Right atrium auricular region (tissue), 2 donors: ENCODE measurements at places on chromosomes 1 and 21. TPM values are rescaled to one million over a fixed set of nuclear protein-coding genes. Genes with fewer than 3 reads are reported as not detected.

The ELF3 gene
- not detected for total RNA-seq

The SLC6A17 gene
- total RNA-seq, result not detected

The XCL2 gene
- not detected for total RNA-seq

- no peaks in the 10 kb centered on the region for H3K36me3 ChIP-seq
- H3K27me3 ChIP-seq, result peaks cover 45% of the 10 kb centered on the region
- no peak overlapping the region for H3K27ac ChIP-seq
- DNase-seq, result no peak
These were observed 4.3 kb downstream of the TCHH start for GRCh38 chr1:152110860-152111514.

DNA sequence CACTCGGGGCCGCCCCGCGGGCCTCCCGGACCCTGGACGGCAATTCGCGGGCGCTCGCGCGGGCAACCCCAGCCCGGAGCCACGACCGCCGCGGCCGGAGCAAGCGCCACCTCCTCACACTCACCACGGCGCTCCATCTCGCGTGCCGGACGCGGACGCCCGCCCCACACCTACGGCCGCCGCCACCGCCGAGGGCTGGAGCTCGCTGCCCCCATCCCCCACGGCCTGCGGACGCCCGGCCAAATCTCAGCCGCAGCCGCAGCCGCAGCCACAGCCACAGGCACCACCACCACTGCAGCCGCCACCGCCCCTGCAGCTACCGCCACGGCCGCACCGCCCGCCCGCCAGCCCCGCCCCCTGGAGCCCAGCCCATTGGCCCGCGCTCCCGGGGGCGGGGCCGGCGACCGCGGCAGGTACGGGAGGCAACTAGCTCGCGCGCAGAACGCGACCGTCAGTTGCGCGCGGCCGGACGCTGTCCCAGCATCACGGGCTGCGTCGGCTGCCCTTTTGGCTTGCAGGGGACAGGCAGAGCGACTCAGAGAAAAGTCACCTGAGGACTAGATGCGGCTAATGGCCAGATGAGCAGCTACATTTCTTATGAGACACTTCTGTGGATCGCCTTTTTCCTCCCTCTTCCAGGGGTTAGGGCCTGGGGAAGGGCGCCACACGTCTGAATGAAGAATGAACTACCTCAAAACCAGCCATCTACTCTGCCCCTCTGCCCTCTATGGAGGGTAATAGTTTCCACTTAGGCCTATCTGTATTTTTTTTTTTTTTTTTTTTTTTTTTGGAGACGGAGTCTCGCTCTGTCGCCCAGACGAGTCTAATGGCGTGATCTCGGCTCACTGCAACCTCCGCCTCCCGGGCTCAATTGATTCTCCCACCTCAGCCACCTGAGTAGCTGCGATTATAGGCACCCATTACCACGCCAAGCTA lies at the start of gene ARHGAP29:
TSS of gene ARHGAP29 (minus strand) at position 294 of the 936 bp plus-strand sequence. CDS start 5,973 bp downstream, outside the sequence.
- no peaks in the 10 kb centered on the region for H3K27me3 ChIP-seq
- peak within 1 kb of the TSS; percentile 65 for H3K4me3 ChIP-seq
- no peaks in the 10 kb centered on the region for H3K36me3 ChIP-seq
- peaks cover 19% of the 10 kb centered on the region for H3K4me1 ChIP-seq
- DNase-seq, result peak; percentile 77
- H3K27ac ChIP-seq, result peak within 1 kb of the TSS; percentile 95

DNA sequence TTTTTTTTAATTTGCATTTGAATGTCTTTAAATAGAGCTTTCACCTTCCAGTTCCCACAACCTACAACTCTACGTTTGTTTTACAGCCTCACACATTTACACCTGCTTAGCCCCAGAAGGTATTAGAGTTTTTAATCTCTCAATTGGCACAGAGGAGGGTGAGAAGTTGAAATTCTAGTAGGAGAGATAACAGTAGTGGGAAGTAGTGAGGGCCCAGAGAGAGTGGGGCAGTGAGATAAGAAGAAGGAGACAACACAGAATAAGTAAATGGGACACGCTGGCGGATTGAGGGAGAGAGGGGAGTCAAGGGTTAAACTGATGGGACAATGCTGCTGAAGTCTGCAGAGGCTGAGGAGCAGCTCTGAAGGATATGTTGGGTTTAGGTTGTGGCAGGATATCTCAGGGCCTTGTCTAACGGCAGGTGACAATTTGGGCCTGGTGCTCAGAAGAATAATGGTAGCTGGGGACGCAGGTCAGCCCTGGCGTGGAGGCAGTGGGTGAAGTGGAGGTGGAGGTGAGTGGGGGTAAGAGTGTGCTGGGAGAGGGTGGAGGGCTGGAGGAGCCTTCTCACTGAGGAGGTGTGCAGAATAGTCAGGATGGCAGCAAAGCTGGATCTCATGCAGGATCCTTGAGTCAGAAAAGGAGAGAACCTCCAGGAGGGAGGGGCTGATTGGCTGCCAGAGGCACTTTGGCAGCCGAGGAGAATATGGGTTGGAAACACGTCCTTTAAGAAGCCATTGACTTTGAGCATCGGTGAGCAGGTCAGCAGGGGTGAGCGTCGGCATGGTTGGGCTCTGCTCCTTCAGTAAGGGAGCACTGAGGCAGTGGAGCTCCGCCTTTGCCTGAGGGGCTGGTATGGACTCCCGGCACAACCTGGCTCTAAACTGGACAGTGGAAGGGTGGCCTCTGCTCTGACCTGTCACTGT lies 72.9 kb downstream of the SYT6 start:
- no peak overlapping the region for H3K4me3 ChIP-seq
- H3K27ac ChIP-seq, result no peak overlapping the region
- no peaks in the 10 kb centered on the region for H3K4me1 ChIP-seq
- H3K36me3 ChIP-seq, result no peaks in the 10 kb centered on the region
- no peak for DNase-seq
- no peaks in the 10 kb centered on the region for H3K27me3 ChIP-seq

GRCh38 chr1:177183836-177184235 lies 13.1 kb downstream of the BRINP2 start:
- no peaks in the 10 kb centered on the region for H3K4me1 ChIP-seq
- no peaks in the 10 kb centered on the region for H3K27me3 ChIP-seq
- DNase-seq, result no peak
- no peaks in the 10 kb centered on the region for H3K36me3 ChIP-seq
- no peak overlapping the region for H3K4me3 ChIP-seq
- H3K27ac ChIP-seq, result no peak overlapping the region

- H3K27me3 ChIP-seq, result peaks cover 6% of the 10 kb centered on the region
- no peak overlapping the region for H3K27ac ChIP-seq
- H3K4me3 ChIP-seq, result no peak overlapping the region
These were observed 4.6 kb downstream of the NTRK1 start for GRCh38 chr1:156865258-156865657.

GRCh38 chr21:33937931-33938339 lies 22.3 kb upstream of the ATP5PO start:
- no peaks in the 10 kb centered on the region for H3K36me3 ChIP-seq
- H3K27ac ChIP-seq, result no peak overlapping the region
- H3K27me3 ChIP-seq, result no peaks in the 10 kb centered on the region
- DNase-seq, result no peak

DNA sequence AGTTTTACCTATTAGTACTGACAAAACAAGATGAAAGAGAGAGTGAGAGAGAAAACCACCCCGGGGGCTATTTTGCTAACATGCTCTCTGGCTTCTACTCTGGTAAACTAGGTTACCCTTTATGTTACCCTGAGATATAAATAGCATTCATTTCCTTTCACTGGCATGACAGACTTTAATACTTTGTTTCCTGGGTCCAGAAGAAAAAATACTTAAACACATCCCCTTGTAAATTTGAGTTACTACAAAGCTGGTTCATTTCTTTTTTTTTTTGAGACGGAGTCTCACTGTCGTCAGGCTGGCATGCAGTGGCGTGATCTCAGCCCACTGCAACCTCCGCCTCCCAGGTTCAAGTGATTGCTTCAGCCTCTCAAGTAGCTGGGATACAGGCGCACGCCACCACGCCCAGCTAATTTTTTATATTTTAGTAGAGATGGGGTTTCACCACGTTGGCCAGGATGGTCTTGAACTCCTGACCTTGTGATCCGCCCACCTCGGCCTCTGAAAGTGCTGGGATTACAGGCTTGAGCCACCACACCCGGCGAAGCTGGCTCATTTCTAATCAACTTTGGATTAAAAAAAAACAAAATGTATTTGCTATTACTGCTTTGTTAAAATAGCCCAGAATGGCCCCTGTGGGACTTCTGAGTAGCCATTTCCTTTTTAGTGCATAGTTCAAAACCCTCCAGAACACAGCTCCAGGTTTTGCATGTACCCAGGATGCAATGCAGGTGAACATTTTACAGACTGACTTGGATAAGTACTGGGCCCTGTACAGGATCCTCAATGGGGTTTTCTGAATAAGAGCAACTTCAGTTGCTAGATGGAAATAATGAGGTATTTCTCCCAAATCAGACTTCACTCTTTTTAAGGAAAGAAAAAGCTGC lies 20.6 kb downstream of the INPP5B start:
- no peaks in the 10 kb centered on the region for H3K27me3 ChIP-seq
- no peak for DNase-seq
- peak overlapping the region; percentile 45 for H3K27ac ChIP-seq
- peaks cover 39% of the 10 kb centered on the region for H3K4me1 ChIP-seq
- H3K4me3 ChIP-seq, result no peak overlapping the region

GRCh38 chr1:197763769-197764168 lies 11.5 kb downstream of the DENND1B start:
- H3K4me3 ChIP-seq, result no peak overlapping the region
- no peaks in the 10 kb centered on the region for H3K27me3 ChIP-seq
- no peaks in the 10 kb centered on the region for H3K4me1 ChIP-seq
- no peaks in the 10 kb centered on the region for H3K36me3 ChIP-seq

- H3K36me3 ChIP-seq, result peaks cover 39% of the 10 kb centered on the region
- H3K4me3 ChIP-seq, result no peak overlapping the region
- H3K4me1 ChIP-seq, result no peaks in the 10 kb centered on the region
- DNase-seq, result no peak
These were observed 34.3 kb upstream of the PSMG1 start for GRCh38 chr21:39217356-39218081.

DNA sequence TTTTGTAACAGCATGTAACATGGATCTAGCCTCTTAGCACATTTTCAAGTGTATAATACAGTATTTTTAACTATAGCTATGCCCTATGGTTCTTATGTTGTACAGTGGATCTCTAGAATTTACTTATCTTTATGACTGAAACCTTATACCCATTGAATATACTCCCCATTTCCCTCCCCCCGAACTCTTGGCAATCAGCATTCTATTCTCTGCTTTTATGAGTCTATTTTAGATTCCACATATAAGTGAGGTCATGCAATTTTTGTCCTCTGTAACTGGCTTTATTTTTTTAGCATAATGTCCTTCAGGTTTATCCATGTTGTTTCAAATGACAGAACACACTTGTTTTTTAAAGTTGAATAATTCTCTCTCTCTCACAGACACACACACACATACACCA lies 3.1 kb upstream of the GBP6 start:
- DNase-seq, result no peak
- H3K4me1 ChIP-seq, result peaks cover 14% of the 10 kb centered on the region
- H3K27me3 ChIP-seq, result no peaks in the 10 kb centered on the region
- no peak overlapping the region for H3K27ac ChIP-seq
- H3K36me3 ChIP-seq, result no peaks in the 10 kb centered on the region
